Activated CD4-positive, alpha-beta T cell treated with anti-CD3 and anti-CD28 coated beads, Interleukin-2, amount 50 U/mL, for 48 hours (primary cell): ENCODE measurements at places on chromosomes 6 and 20.

- no peak for DNase-seq
Observed at GRCh38 chr6:12941422-12941821, 224.9 kb downstream of the PHACTR1 start.

- DNase-seq = no peak
Observed at GRCh38 chr6:31701666-31702404, 1.3 kb downstream of the ABHD16A start.

DNA sequence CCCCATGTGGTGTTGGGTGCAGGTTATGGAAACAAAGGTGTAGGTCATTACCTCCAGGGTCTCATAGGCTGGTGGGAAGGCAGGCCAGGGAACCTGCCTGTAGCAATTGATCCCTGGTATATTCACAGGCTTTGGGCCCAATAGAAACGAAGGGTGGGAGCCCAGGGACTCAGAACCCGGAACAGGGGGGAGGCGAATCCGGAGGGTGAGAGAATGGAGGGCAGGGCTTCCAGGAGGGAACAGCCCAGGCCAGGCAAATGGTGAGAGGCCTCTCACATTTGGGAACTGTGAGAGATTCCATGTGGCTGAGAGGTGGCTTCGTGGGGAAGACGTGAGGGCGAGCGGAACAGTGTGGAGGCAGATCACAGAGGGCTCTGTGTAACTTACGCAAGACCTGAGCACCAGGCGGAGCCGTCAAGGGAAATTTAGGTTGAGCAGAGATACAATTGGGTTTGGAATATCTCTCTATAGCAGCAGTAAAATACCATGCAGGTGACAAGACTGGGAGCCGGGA lies 267.1 kb downstream of the ERMARD start:
- DNase-seq = no peak

- DNase-seq = no peak
Observed at GRCh38 chr6:30044630-30045029, 16.4 kb upstream of the POLR1H start.

GRCh38 chr6:117072134-117072533 lies 193.2 kb upstream of the VGLL2 start:
- no peak for DNase-seq
